ENCODE measurements at places on chromosomes 1 and 21.

DNA sequence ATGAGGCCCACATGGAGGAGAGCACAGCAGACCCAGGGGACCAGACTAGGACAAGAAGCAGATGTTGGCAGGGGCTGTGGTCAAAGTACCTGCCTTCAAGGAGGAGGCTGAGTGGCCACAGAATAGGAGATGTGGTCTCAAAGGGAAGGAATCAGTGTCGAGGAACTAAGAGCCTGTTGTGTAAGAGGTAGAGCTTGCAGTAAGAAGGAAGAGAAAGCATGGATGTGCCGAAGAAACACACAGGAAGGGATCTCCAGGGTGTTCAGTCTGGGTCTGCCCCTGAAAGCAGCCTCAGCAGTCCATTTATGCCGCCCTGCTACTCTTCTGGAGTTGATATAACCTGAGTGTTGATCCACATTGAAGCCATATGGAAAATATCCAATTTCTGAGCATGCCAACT is 83.9 kb downstream of the NID1 start:
- no peak for DNase-seq

DNA sequence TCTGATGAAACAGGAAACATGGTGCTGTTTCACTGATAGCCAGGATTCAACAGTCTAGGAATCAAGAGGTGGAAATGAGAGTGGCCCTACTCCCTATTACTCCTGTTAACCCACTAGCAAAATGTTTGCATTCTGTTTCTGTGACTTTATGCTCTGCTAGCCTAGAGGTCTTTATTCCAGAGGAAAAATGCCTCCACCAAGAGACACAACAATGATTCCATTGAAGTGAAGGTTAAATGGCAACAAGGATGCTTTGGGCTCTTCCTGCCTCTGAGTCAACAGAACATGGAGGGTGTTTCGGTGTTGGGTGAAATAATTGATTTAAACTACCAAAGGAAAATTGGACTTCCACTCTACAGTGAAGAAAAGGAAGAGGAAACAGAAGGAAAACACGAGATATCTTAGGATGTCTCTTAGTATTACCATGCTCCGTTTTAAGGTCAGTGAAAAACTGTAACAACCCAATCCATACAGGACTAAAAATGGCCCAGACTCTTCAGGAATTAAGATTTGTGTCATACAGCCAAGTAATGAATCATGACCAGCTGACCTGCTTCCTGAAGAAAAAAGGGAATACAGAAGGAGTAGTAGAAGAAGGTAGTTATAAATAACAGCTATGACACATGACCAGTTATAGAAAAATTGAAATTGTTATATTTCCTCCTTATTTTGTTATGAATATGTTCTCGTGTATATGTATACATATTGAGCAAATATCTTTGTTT is 1237.8 kb downstream of the NCAM2 start:
- DNase-seq, result no peak

DNA sequence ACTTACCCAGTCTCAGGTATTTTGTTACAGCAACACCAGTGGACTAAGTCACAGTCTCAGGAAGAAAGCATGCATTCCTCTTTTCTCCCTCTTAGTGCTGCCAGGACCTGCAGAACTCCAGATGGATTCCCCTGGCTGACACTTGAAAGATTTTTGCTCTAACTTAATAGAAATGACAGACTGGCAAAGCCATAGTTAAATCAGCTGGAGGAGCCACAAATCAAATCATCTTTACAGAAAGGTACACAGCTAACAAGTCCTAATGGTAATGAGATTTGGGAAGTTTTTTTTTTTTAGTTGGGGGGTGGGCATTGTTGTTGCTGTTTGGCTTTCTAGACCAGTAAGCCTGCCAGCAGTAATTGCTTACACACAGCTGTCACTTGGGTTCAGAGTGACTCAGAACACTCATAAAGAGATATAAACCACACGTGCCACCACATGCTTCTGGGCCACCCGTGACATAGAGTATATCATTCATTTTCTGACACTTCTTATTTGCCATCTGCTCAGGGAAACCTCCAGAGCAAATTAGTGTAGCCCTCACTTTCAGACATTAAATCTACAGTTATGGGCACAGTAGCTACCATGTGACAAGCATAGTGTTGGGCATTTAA is 72.4 kb downstream of the FH start:
- DNase-seq, result peak; percentile 100

DNA sequence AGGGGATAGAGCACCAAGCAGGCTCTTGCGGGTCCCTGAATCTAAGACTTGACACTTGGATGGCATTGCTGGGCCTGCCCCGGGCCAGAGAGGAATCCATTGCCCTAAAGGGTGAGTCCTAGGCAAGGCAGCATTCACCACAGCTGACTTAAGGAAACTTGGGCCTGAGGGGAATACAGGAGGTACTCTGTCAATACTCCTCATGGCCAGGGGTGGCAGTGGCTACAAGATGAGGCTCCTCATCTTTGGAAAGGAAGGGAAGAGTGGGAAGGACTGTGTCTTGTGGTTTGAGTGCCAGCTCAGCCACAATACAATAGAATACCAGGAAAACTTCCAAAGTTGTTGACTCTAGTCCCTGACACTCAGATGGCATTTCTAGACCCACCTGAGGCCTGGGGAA is 5.1 kb downstream of the KRTAP22-1 start:
- DNase-seq, result no peak

DNA sequence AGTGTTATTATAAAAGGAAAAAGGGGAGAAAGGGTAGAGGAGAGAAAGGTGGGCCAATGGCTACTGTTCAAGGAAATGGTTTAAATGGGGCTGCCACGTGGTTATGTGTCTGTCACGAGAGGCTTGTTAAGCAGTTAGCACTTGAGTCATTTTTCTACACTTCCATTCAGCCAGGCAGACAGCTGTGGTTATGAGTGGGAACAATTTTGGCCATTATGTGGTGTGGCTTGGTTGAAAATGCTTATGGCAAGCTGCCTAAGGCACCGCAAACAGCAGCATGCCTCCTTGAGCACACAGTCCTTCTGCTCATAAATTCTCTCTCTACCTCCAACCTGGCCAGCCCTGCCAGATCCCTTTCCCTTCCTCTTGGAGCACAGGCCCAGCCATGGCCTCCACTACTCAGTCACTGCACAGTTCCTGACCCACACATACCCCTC is 3.2 kb upstream of the SRM start:
- DNase-seq, result no peak

DNA sequence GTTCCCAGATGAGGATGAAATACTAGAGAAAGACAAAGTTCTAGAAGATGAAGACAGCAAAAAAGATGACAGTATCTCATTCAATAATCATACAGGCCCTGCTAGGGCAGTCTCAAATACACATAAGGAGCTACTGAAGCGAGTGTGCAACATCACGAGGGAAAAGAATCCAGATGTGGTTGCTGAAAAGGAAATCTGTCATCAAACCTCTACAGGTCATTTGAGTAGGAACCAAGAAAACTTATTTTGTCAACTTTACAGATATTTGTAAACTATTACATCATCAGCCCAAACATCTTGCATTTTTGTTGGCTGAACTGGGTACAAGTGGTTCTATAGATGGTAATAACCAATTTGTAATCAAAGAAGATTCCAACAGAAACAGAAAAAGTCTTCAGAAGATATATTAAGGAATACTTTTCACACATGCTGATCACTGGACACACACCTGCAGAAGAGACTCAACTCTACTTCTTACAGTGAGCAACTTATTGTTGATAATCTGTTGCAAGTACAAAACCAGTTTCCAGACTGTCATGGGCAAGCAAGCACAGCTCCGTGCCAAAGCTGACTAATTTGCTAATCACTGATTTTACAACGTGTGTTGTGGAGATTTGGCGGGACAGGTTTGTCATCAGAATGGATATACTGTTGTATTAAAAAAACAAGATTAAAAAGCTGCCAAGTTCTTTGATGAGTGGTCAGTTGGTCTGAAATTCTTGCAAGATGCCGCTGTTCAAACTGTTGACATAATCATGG is 42.1 kb downstream of the TRIM33 start:
- DNase-seq, result no peak

- DNase-seq, result no peak
Observed at GRCh38 chr1:4017636-4018365, 117.7 kb upstream of the C1orf174 start.

DNA sequence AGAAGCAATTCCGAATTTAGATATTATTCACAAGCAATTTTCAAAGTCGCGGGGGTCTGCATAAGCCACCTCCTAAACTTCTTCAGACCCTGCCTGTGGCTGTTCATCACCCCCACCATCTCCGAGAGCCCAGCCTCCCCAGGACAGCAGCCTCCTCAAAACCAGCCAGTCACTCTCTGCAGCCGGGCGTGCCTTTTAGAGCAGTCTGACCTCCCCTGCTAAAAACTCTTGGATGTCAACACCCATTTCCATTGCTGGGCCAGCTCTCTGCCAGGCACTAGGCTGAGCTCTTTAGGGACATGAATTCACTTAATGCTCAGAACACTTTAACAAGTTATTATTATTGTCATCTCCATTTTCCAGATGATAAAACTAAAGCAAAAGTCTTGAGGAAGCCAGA is 11.7 kb downstream of the ADPRS start:
- no peak for DNase-seq

DNA sequence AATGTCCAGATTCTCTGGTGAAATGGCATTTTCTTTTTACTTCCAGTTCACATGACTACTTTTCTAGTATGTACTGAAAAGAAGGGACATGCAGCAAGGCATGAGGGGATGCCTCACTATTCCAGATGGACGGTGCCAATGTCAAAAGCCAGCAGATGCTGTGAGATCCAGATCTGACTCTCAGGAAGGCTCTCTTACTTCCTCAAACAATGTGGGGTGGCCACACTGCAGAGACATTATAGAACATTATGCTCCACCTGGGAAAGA is 17.7 kb downstream of the CRYZ start:
- DNase-seq, result no peak

DNA sequence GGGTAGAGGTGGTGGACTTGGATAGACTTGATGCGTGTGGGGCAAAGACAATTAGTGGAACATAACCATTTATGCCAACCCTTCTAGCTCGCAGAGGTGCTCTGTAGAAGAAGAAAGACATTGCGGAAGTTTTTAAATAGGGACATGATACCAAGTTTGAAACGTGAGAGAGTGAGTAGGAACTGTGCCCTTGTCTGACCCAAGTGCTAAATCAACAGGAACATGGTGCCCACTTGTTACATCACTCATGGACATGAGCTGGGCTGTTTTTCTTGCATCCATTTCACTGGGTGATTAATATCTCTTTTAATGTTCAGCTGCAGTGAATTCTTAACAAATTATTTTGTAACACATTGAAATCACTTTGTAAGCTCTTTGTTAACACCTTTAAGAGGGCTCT is 408.1 kb upstream of the VAMP3 start:
- DNase-seq, result no peak

Data from NCI-H82 (cell line).